Kasumi-1 (cell line): ENCODE measurements at places on chromosomes 6 and 20.

DNA sequence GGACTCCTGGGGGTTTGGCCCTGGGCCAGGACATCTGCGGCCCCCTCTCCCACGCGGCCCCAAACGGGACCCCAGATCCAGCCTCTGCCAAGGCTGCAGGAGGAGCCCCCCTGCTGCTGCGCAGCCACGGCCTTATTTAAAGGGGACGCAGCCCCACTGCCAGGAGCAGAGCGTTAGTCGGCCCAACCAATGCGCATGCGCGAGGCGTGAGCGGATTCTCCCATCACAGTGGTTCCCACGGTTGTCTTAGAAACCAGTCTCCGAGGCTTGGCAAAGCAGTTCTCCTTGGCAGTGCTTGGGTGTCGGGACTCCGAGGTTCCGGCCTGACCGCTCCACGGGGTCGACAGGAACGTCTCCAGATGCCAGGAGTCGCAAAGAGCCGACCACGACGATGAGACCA, 288.3 kb upstream of the ZNF337 start:
- no peak for DNase-seq

GRCh38 chr20:50682065-50682464, 9.3 kb downstream of the RIPOR3 start:
- DNase-seq = no peak

GRCh38 chr6:114304304-114304887, 38.4 kb downstream of the HS3ST5 start:
- peak; percentile 24 for DNase-seq

GRCh38 chr20:24994470-24995368, 2.2 kb upstream of the APMAP start:
- DNase-seq = peak; percentile 85

DNA sequence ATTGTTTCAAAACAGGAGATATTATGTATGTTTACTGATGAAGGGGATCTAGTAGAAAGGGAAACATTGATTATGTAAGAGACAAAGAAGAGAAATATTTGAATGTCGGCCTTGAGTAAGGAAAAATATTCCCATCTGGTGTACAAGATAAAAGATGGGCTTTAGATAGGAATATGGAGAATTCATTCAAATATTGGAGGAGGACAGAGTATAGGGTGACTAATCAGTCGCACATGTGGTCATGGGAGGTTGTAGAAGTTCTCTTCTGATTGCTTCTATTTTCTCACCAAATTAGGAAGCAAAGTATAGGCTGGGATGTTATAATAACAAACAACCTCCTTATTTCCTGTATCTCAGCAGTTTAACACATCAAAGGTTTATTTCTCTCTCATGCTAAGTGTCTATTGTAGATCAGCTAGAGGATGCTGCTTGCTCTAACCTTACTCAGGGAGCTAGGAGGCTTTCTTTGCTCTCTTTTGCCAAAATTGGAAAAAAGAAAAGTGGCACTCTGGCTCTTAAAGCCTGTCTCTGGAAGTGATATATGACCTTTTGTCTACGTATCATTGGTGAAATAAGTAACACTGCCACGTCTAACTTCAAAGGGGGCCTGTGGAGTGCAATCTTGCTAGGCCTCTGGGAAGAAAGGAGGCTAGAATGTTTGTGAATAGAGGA, 1.2 kb upstream of the HDDC2 start:
- DNase-seq = no peak

DNA sequence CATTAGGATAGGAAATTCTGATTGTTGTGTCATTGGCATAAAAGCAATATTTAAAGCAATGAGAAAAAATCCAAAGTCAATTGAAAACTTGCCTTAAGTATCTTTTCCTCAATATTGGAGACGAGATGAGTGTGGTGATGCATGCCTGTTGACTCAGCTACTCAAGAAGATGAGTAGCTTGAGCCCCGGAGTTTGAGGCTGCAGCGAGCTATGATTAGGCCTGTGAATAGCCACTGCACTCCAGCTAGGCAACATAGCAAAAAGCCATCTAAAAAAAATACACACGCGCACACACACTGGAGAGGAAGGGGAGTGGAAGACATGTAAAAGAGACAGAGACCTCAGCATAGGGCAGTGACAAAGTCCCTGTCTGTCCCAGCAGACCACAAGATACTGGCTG, 9.7 kb upstream of the MARCKS start:
- no peak for DNase-seq

GRCh38 chr6:134138226-134138975, 86.0 kb upstream of the SLC2A12 start:
- no peak for DNase-seq

DNA sequence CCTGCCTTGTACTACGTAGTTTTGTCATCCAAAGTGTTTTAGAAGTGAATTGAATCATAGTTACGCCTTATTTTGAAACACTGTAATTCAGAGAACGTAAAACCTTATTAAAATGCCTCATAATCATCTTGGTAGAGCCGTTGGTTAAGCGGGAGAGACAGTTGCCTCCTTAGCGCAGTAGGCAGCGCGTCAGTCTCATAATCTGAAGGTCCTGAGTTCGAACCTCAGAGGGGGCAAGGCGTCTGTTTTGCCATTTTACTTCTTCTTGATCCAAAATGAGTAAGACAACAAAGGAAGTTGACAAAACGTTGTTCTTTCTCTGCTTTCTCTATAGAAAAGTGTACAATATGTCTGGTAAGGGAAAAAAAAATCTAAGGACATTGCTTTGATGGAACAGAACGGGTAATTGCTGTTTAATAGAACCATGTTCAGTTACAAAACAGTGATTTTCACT, 20.7 kb upstream of the TRIM27 start:
- peak; percentile 73 for DNase-seq

DNA sequence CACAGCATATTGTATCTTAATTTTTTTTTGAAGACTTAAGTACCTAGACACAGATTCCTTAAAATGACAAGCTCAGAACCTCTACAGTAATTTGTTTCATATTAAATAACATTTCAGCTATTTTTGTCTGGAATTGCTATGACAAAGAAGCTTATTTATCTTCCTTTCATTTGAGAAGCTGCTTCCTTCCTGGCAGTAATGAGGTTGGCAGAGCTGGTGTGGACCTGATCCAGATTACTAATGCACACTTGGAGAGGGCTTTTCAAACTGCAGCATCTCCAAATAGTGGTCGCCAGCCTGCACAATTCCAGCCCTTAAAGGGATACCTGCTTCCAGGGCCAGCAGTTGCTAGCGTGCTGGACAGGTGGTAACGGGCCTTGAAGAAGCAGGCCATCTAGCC, 12.1 kb downstream of the PTCHD4 start:
- no peak for DNase-seq

- peak; percentile 60 for DNase-seq
These were observed 29.8 kb downstream of the RHAG start for GRCh38 chr6:49606721-49607390.

- no peak for DNase-seq
These were observed 16.2 kb upstream of the BEND6 start for GRCh38 chr6:56938649-56939191.

- no peak for DNase-seq
These were observed 559.3 kb downstream of the C6orf118 start for GRCh38 chr6:164750128-164750527.
